Transverse colon (tissue), 4 donors: ENCODE measurements at places on chromosomes 6 and 20. TPM values are rescaled to one million over a fixed set of nuclear protein-coding genes. Genes with fewer than 3 reads are reported as not detected.

Gene MUCL3
- not detected for total RNA-seq

Gene POM121L2
- not detected for total RNA-seq

Gene RAD21L1
- not detected for total RNA-seq

Gene LPA
- 0.55 TPM for total RNA-seq

Gene CST1
- total RNA-seq = not detected

Gene PACRG
- total RNA-seq = 13.8 TPM

Gene GJA1
- 3.5 TPM for total RNA-seq

Gene HLA-DRB1
- 7.9 TPM for total RNA-seq

Gene HM13
- 53.5 TPM for total RNA-seq

Gene LY6G6C
- not detected for total RNA-seq

Gene HSPA12B
- 4.1 TPM for total RNA-seq

- no peaks in the 10 kb centered on the region for H3K27me3 ChIP-seq
- no peaks in the 10 kb centered on the region for H3K36me3 ChIP-seq
- H3K4me1 ChIP-seq = no peaks in the 10 kb centered on the region
- no peak for DNase-seq
- no peak overlapping the region for H3K4me3 ChIP-seq
- no peak overlapping the region for H3K27ac ChIP-seq
Observed at GRCh38 chr6:132725471-132725870, 11.6 kb upstream of the VNN1 start.

DNA sequence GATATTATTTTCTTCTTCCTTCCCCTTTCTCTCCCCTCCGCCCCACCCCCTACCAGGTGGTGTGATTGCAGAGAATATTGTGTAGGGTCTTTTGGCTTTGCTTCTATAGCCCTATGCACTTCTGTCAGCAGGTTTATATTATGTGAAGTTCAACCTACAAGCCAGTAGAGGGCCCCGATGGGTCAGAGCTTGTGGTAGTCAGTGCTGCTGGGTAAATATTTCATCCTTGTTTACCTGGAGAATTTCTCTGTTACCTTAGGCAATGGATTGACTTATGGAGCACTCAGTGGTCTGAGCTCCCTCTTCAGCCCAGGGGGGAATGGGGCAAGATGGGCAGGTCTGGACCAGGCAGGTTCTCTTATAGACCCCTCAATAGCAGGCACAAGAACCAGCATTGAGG lies 720.9 kb downstream of the GRIK2 start:
- DNase-seq = no peak
- no peaks in the 10 kb centered on the region for H3K36me3 ChIP-seq
- H3K4me3 ChIP-seq = no peak overlapping the region
- H3K4me1 ChIP-seq = no peaks in the 10 kb centered on the region

DNA sequence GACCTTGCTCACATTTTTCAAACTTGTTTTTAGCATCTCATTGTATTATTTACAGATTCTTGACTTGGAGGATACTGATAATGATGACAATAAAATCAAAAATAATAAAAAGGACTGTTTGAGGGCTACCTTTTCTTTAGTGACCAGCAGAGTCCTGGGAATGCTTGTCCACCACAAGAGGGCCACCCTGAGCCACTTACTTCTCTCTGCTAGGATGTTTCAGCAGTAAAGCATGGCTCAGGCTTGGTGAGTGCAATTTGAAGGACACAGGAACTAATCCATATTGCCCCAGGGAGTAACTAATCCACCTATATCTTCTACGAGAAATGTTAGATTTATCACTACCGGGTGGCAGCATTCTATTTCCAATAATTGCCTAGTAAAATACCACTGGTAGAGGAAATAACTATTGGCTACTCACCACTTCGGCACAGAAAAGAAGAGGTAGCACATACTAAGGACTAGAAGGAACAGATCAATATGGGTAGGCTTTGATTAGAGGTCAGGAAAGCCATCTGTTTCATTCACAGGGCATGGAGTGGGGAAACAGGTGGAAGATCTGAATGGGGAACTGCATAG lies 5.8 kb upstream of the KIAA0408 start:
- H3K4me3 ChIP-seq = no peak overlapping the region
- H3K4me1 ChIP-seq = no peaks in the 10 kb centered on the region
- no peaks in the 10 kb centered on the region for H3K27me3 ChIP-seq
- peak overlapping the region; percentile 73 for H3K27ac ChIP-seq

GRCh38 chr20:5844063-5844681 lies 94.0 kb downstream of the SHLD1 start:
- no peak for DNase-seq
- peaks cover 11% of the 10 kb centered on the region for H3K4me1 ChIP-seq
- H3K27ac ChIP-seq = no peak overlapping the region
- H3K4me3 ChIP-seq = no peak overlapping the region
- no peaks in the 10 kb centered on the region for H3K36me3 ChIP-seq
- H3K27me3 ChIP-seq = no peaks in the 10 kb centered on the region

- H3K36me3 ChIP-seq = no peaks in the 10 kb centered on the region
- no peak for DNase-seq
- H3K27ac ChIP-seq = peak overlapping the region; percentile 79
- H3K4me1 ChIP-seq = peaks cover 42% of the 10 kb centered on the region
- no peaks in the 10 kb centered on the region for H3K27me3 ChIP-seq
Observed at GRCh38 chr6:149483849-149484655, 762 bp downstream of the ZC3H12D start.

GRCh38 chr20:63967330-63968135 lies 2.2 kb downstream of the ZNF512B start:
- peak; percentile 8 for DNase-seq
- no peaks in the 10 kb centered on the region for H3K36me3 ChIP-seq
- H3K27ac ChIP-seq = no peak overlapping the region
- peaks cover 13% of the 10 kb centered on the region for H3K27me3 ChIP-seq
- no peak overlapping the region for H3K4me3 ChIP-seq

DNA sequence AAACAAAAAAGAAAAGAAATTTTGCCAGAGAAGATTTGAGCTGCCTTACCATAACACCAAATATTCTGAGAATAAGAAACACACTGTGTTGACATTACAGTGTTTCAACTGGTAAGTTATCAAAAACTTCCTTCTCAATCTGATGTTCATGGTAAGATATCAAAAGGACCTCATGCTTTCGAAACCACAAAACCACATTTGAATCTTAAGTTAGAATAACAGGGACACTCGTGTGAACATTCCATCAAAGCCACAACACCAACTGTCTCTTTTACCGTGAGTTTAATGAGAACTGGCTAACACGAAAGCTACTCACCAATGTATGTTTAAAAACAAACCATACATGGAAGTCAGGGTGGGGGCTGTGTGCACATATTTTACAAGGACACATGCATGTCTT lies 73.0 kb upstream of the OPRM1 start:
- no peaks in the 10 kb centered on the region for H3K27me3 ChIP-seq
- DNase-seq = no peak
- H3K4me3 ChIP-seq = no peak overlapping the region

- H3K4me1 ChIP-seq = no peaks in the 10 kb centered on the region
- no peaks in the 10 kb centered on the region for H3K36me3 ChIP-seq
- no peaks in the 10 kb centered on the region for H3K27me3 ChIP-seq
- no peak overlapping the region for H3K4me3 ChIP-seq
Observed at GRCh38 chr20:8421981-8422380, 289.9 kb downstream of the PLCB1 start.

- H3K27me3 ChIP-seq = no peaks in the 10 kb centered on the region
- H3K36me3 ChIP-seq = peaks cover 30% of the 10 kb centered on the region
- H3K4me3 ChIP-seq = no peak overlapping the region
- H3K27ac ChIP-seq = no peak overlapping the region
- H3K4me1 ChIP-seq = no peaks in the 10 kb centered on the region
Observed at GRCh38 chr20:24979036-24979960, 13.3 kb downstream of the APMAP start.

DNA sequence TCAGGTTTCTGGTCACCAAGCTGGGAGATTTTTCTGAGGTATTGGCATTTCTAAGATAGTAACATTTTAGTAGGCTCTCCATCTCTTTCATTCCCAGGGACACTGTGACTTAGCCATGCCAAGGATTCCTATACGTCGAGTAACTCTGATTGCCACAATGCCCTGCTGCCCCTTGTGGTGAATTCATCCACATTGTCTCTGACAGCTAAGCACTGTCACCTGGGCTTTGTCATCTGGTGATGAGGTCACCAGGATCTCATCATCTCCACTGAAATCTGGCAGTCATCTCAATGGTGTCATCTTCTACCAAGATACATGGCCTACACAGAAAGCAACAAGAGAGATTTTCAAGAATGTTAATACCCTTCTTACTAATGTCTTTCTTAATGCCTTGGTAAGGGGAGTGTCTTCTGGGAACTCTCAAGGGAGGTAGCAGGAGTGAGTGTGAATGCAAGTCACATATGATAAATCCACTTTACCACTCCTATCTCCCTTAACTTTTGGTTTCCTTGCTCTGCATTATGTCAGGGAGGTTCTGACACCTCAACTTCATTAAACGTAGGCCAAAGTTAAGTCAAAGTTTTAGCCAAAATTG lies 246.7 kb downstream of the CD109 start:
- no peak overlapping the region for H3K4me3 ChIP-seq
- no peaks in the 10 kb centered on the region for H3K27me3 ChIP-seq
- no peak for DNase-seq
- no peak overlapping the region for H3K27ac ChIP-seq
- no peaks in the 10 kb centered on the region for H3K4me1 ChIP-seq

DNA sequence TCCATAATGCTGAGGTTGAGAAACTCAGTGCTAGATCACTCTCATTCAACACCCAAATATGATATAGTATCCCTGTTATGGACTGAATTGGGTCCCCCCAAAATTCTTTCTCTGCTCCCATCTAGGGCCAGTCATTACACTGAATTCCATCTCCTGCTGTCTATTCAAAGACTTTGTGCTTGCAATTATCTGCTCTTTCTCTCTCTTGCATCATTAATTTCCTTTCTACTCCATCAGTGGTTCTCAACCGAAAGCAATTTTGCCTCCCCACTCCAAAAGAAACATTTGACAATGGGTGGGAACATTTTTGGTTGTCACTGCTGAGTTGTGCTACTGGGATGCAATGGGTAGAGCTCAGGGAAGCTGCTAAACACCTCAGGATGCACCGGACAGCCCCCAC lies 271.5 kb upstream of the CDYL start:
- no peaks in the 10 kb centered on the region for H3K27me3 ChIP-seq
- H3K27ac ChIP-seq = no peak overlapping the region
- H3K4me1 ChIP-seq = no peaks in the 10 kb centered on the region
- no peaks in the 10 kb centered on the region for H3K36me3 ChIP-seq
- H3K4me3 ChIP-seq = no peak overlapping the region

- peak; percentile 43 for DNase-seq
- peak overlapping the region; percentile 71 for H3K27ac ChIP-seq
- peaks cover 24% of the 10 kb centered on the region for H3K27me3 ChIP-seq
- H3K4me3 ChIP-seq = no peak overlapping the region
- no peaks in the 10 kb centered on the region for H3K36me3 ChIP-seq
Observed at GRCh38 chr20:49562311-49563014, 5.5 kb downstream of the PTGIS start.

- H3K27ac ChIP-seq = no peak overlapping the region
- peaks cover 22% of the 10 kb centered on the region for H3K36me3 ChIP-seq
- no peaks in the 10 kb centered on the region for H3K27me3 ChIP-seq
Observed at GRCh38 chr6:43496370-43497128, 13.6 kb downstream of the LRRC73 start.

DNA sequence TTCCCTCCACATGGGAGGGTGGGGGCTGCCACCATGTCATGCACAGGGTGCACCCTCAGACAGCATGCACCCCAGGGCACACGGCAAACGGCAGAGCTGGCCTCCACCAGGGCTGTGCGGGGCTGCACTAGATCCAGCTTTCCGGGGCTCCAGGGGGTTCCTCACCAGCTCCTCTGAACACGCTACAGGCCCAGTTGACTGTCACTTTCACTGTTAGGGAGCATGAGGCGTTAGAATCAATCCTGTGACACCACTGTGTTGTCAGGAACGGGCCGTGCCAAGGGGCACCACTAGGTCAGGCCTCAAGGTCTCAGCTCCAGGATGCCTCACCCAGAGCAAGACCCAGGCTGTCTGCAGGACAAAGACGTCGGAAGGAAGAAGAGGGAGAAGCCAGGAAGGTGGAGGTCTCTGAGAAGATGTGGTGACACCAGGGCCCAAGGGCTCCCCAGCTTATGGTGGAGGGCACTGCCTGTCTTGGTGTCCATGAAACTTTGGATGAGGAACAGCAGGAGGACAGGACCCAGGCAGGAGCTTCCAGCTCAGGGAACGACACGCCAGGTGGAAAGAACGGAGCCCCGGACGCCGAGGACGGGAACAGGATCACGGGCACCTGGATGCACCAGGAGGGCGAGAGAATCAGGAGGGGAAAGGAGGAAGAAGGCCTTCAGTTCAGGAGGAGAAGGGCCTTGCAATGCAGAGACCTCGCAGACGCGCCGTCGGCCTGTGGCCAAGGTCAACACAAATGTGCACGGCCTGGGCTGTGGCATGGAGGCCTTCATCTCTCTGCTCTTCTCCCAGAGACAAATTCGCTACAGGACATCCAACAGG lies 49.5 kb downstream of the YTHDF1 start:
- no peaks in the 10 kb centered on the region for H3K36me3 ChIP-seq
- H3K4me1 ChIP-seq = no peaks in the 10 kb centered on the region
- DNase-seq = no peak
- peaks cover 6% of the 10 kb centered on the region for H3K27me3 ChIP-seq
- no peak overlapping the region for H3K27ac ChIP-seq
- H3K4me3 ChIP-seq = no peak overlapping the region

DNA sequence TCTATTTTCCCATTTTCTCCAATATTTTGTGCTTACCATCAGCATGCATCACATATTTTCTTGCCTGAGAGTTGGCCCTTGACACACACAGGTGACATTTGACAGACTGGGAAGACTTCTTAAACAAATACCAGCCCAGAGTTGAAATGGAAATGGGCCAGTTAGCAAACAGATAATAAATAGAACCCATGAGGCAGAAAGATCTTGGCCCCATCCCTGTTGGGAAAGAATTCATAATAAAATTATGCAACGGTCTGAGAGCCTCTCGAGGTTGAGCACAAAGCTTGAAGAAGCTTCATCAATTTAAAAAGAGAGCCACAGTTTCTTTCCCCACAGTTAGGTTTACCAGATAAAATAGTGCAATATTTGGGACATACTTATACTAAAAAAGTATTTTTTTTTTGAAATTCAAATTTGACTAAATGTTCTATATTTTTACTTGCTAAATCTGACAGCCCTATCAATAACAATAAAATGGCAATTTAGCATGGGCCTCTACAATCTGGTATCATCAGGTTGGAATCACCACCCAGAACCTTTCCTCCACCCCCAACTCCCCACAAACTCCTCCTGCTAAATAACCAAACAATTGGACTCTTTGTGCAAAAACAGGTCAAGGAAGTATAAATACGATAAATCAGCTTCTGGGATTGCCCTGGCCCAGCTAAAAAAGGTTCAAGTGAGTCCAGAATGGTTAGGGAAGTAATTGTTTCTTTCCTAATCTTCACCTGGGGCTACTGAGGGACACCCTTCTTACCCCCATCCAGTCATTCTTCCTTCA lies 129.8 kb downstream of the CD164 start:
- H3K27me3 ChIP-seq = no peaks in the 10 kb centered on the region
- peaks cover 50% of the 10 kb centered on the region for H3K4me1 ChIP-seq
- no peak overlapping the region for H3K4me3 ChIP-seq
- H3K27ac ChIP-seq = peak overlapping the region; percentile 29
- no peak for DNase-seq
